ENCODE measurements at places on chromosomes 6 and 20.

- DNase-seq = no peak
These were observed 115.2 kb upstream of the ARMC2 start for GRCh38 chr6:108733051-108733450.

GRCh38 chr20:49471397-49471796, 11.1 kb downstream of the KCNB1 start:
- no peak for DNase-seq

- no peak for DNase-seq
These were observed 236.6 kb downstream of the SLC24A3 start for GRCh38 chr20:19449051-19449450.

DNA sequence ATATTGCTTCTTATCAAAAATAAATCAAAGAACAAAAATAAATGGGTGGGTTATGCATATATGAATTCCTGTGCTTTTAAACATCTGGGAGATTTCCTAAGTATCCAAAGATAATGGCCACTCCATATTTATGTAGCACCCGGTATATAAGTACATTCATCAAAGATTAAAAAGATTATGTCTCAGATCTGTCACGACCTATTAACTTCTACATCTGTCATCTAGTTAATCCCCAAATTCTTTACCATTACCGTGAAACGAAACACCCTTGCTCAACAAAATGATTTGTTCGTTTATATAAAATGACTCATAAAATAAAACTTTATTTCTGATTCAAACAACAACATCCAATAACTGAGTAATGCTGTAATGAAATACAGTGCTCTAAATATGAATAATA, 64.8 kb upstream of the FOXQ1 start:
- no peak for DNase-seq

DNA sequence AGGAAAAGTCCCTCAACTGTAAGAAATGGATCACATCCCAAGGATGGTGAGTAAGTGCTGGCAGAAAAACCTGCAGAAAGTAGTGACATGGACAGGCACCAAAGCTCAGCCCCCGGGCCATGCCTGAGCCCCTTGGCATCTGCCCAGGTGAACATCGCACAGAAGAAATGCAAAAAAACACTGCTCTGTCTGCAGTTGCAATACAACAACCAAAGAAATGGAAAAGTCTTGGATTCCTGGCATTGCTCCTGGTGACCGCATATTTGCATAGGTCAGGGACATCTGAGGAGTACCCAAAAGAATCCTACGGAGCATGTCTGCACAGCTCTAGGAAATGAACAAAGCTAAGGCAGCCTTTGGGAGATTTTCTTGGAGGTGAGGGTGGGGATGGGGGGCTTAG, 63.1 kb upstream of the PTPRT start:
- DNase-seq = no peak
